ENCODE measurements at places on chromosomes 1 and 21.

DNA sequence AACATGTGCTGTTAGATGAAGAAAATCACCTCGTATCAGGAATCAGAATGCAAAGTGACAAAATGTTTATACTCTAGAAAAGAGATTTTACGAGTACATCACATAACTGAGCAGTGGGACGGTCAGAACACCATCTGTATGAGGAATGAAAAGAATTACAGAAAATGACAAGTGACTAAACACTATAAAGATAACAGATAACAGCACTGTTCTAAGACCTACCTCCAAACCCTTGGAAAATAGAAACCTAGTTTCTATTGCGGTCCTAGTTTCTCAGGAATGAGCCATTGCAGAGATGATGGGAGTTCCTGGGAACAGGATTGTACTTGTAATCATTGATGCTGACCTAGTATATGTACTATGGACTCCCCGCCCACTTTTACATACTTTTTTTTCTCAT lies 839.4 kb upstream of the ADAMTS5 start:
- DNase-seq = no peak

GRCh38 chr1:23908453-23909341 lies 4.5 kb downstream of the CNR2 start:
- no peak for DNase-seq

DNA sequence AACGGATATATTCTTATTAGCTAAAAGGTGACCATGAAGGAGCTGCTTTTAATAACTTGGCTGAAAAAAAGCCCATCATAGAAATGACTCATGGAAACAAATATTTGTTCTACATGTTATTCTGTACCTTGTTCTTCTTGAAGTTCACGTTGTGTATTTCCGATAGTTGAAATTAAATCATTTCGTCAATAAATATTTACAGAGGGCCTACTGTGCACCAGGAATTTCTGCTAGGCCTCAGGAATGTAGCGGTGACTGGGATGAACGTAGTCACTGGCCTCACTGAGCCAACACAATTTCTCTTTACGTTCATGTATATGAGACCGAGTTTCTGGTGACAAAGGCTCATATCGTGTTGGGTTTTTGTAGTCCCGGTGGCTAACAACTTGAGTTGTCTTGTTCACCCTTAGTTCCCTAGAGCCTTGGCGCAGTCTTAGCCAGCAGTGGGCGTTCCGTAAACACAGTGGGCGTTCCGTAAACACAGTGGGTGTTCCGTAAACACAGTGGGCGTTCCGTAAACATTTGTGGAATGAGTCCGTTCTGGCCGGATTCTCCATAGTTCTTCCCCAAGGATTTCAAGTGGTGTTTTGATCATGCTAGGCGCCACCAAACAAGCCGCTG lies 53.2 kb upstream of the VAMP3 start:
- no peak for DNase-seq

DNA sequence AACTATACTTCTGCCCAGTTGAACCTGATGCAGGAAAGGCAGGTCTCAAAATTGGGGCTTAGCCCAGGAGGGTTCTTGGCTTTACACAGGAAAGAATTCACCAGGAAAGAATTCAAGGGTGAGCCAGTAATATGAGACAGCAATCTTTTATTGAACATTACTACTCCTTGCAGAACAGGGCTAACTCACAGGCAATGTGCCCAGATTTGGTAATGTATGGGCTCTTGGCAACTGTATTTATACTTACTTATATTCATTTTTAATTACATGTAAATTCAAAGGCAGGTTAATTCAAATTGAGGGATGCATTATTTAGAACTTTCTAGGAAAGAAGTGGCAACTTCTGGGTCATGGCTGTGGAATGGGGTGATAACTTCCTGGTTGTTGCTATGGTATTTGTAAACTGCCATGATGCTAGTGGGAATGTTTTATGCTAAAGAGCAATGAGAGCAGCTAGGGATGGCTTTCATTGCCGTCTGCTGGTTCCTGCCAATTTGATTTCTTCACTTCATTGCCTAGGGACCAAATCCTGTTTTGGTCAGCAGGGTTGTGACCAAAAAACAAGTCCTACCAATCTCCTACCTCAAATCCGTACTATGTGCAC lies 107.5 kb downstream of the CHRM3 start:
- no peak for DNase-seq

- DNase-seq = no peak
Measured at GRCh38 chr1:244735404-244735803, 82.5 kb downstream of the DESI2 start.

DNA sequence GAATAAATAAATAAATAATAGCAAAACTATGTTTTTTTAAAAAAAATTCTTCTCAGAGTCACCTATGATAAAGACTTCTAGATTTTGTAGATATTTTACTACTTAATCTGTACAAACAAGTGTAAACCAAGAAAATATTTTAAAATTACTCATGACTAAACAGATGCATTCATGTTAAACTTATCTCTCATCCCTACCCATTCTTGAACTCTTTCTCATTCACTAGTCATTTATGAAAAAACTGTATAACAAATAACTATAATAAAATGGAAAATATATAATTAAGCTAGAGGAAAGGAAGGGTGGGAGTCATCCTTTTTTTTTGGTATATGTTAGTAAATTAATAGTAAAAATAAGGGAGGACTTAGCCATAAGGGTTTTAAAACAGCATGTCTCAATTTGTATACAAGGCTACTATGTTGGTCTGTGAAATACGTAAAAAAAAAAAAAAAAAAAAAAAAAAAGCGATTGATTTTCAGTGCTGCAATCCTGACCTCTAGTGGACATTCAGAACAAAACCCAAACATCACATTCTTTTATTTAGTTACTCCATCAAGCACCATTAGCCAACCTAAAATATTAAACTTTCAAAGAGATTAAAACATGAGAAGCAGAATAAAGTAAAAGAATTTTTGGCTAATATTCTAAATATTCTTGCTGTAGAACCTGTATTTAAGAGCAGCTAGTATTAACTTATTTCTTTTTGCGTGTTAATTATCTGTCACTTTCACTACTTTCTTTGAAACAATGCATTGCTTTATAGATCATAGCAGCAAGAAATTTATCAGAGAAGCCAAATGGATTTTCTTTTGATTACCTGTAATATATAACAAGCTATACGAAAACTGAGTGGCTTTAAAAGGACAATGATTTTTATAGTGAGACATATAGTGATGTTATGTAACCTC lies 255.8 kb upstream of the CACYBP start:
- peak; percentile 7 for DNase-seq

- DNase-seq = no peak
Measured at GRCh38 chr21:33586927-33587326, 1.6 kb downstream of the DONSON start.

- DNase-seq = peak; percentile 68
Measured at GRCh38 chr21:33402001-33402979, 923 bp upstream of the IFNGR2 start.

DNA sequence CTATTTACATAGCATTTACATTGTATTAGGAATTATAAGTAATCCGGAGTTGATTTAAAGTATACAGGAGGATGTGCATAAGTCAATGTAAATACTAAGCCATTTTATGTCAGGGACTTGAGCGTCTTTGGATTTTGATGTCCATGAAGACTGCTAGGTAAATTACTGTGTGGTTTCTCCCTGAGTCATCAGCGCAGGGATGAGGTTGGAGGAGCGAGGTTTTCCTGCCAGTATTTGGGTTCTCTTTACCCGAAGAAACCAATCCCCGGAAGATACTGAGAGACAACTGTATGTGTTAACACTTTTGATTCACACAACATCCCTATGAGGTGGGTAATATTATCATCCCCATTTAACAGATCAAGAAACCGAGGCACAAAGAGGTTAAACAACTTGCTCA lies 29.3 kb downstream of the BATF3 start:
- DNase-seq = no peak

DNA sequence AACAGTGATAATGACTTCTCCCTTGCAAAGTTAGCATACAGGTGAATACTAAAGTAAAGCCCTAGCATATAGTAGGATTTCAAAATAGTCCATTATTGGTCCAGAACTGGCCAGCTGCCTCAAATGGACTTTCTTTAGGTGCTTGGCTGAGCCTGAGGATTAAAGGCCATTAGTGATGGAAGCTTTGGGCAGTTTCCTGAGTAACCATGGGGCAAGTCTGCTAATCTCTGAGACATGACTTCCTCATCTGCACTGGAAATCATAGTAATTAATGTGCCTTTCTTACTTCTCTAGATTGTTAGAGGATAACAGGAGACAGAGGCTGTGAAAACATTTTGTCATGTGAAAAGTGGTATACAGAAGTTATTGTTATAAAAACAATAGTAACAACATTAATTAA lies 156.5 kb upstream of the UBE2U start:
- no peak for DNase-seq

- DNase-seq = no peak
Measured at GRCh38 chr21:33916200-33916567, 580 bp upstream of the ATP5PO start.

DNA sequence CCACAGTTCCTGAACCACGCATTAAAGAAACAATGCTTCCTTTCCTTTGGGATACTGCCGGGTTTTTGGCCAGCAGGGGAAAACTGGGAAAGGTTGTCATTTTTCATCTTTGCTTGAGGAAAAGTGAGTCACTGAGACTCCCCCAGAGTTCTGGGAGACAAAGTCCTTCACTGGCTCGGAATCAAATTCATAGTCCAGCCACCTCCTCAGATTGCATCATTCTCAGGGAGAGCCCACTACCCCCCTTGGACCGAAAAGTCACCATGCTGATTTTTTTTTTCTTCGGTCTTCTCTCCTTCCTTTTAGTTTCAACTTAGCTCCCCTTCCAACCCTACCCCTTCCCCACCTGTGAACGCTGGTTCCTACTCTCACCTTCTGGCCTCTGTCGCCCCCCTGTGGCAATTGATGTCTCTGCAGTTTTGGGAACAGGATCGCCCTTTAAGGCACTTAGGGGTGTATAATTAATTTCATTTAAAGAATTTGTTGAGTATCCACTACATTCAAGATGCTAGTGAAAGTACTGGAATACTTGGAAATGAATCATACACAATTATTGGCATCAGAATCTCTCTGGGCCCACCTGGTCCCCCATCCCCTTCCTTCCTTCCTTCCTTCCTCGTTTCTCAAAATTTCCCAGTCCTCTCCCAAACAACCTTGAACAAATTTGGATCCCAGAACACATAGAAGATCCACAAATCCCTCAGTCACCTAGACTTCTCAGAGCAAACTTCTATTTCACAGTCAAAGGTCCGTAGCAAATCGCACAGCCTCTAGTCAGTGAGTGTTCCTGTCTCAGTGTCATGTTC lies 6.9 kb downstream of the ACKR1 start:
- DNase-seq = no peak

DNA sequence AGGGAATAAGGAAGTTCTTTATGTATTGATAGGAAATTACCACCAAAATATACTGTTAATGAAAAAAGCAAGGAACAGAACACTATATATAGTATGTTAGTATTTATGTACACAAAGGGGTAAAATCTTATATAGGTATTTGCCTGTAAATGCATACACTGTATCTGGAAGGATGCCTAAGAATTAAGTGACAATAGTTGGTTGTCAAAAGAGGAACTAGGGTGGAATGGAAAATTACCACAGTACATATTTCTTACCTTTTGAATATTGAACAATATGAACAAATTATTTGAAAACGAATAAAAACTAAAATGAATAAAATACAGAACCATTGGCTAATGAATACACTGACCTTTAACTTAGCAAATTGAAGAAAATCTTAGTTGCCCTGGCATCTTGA lies 13.6 kb downstream of the ARPC5 start:
- no peak for DNase-seq

GRCh38 chr1:170932236-170932635 lies 3.1 kb upstream of the MROH9 start:
- no peak for DNase-seq

- DNase-seq = no peak
Measured at GRCh38 chr21:37551331-37551992, 184.9 kb downstream of the DYRK1A start.

DNA sequence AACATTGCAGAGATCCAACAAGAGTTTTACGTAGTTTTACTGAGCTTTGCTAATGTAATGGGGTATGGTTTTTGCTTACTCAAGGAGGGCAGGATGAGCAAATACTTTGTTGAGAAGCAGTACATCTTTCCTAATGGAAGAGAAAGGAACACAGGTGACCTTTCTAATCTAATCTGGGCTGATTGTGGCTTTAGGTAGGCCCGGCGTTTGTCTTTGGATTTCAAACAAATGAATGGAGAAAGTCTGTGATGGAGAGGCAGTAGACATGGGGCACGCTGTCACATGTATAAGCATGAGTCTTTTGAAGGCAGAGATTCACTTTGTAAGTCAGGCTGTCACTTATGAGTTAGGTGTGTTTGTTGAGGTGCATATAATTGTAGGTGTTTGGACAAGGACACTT lies 1.7 kb downstream of the PLEKHM2 start:
- no peak for DNase-seq

DNA sequence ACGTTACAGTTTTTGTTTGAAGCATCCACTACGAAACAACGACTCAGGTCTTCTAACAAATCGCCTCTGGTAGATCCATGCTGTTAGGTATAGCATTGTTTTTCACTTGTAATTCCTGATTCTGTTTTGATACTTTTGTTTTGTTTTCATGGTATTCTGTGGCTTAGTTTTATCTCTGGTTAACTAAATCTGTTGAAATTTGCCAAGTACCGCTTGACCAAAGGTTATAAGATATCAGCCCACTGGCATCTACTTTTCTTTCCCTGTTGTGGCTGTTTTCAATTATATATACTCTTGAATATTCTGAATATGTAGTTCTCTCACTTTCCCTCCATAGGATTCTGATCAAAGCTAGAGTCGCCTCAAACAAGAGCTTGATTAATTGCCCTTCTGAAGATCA lies 274.8 kb upstream of the C1orf105 start:
- DNase-seq = no peak

GRCh38 chr21:41043014-41043413 lies 124.9 kb upstream of the BACE2 start:
- DNase-seq = no peak

- no peak for DNase-seq
Measured at GRCh38 chr1:162182090-162182489, 112.6 kb downstream of the NOS1AP start.

GRCh38 chr1:89667691-89668090 lies 34.8 kb downstream of the LRRC8C start:
- DNase-seq = no peak

DNA sequence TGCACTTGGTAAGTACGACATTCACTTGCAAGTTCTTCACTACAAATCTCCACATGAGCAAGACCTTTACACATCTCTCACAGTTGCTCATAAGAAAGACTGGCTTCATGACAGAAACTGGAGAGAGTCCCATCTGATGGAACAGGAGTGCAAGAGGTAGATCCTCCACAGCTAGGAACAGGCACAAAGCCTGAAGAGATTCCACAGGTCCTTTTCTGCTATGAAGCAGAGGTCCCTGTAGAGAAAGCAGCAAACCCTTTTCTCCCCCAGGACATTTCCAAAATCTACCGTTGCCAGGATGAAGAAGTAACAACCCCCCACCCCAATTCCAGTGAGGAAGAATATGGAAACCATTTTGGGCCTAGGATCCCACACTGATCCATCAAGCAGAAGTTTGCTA lies 47.3 kb downstream of the EIF4G3 start:
- no peak for DNase-seq

DNA sequence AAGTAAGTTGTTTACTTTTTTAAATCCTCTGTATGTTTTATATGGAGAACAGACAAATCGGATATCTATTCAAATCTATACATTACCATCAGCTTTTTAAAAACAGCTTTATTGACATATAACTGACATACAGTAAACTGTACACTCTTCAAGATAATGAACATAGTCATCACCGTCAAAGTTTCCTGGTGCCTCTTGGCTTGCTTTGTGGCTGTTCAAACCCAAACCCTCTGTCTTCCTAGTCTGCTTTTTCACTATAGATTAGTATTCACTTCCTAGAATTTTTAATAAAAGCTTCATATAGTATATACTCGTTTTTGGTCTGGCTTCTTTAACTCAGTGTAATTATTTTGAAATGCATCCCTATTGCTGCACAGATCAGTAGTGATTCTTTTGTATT lies 56.4 kb upstream of the TPTE start:
- no peak for DNase-seq

Measured in hepatic stellate cell (primary cell).